Colonic mucosa (tissue), 4 donors: ENCODE measurements at places on chromosomes 16 and 17. TPM values are rescaled to one million over a fixed set of nuclear protein-coding genes. Genes with fewer than 3 reads are reported as not detected.

DNA sequence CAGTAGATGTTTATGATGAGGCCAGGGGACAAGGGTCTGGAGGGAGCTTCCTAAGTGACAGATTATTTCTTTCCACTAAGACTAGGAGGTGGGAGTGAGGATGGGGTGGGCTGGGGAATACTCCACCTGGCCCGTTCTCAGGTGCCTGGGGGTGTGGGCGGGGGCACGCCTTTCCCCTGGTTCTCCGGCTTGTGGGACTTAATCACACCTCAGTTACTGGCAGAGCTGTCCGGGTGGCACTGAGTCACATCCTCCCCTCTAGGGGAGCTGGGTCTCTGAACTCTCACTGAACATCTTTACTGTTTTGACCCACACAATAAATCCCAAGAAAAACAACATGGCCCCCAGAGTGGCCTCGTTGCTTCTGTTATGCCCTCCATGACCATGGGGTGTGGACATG lies 332.8 kb downstream of the MAF start:
- H3K27me3 ChIP-seq, result no peaks in the 10 kb centered on the region
- no peaks in the 10 kb centered on the region for H3K4me1 ChIP-seq
- no peak overlapping the region for H3K27ac ChIP-seq
- DNase-seq, result no peak
- no peaks in the 10 kb centered on the region for H3K36me3 ChIP-seq

DNA sequence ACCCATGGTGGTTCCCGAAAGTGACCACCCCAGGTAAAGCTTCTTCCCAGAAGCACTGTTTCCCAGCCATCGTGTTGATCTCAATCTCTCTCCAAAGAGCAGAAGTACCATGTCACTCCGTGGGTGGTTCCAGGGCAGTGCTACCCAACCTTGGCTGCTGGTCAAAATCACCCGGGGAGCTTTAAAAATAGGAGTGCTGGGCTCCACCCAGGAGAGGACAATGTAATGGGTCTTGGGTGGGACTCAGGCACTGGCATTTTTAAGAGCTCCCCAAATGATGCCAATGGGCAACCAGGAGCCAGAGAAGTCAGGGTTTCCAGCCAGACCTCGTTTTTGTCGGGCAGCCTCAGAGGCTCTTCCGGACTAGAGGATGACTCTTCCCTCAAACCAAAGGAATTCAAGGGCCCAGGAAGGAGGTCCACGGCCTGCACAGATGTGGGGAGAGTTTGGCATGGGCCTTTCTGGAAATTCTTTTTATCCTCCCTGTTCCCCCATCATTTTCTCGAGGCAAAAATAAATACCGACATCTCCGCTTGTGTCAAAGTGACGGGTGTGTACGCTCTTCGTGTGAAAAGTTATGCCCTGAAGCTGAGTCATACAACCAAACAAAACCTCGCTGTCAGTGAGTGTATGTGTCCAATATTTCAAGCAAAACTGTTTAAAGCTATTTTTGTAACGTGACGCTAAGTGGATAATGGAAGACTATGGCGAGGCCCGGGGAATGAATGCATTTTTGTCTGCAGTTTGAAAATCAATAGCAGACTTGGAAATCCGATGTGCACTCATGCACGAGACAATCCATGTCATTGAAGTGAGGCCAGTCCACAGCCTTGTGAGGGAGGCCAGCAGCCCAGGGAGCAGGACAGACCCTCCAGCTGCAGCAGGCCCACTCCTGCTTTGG lies 364.1 kb downstream of the FOXL1 start:
- H3K27ac ChIP-seq, result no peak overlapping the region
- no peak overlapping the region for H3K4me3 ChIP-seq
- no peaks in the 10 kb centered on the region for H3K27me3 ChIP-seq
- H3K36me3 ChIP-seq, result no peaks in the 10 kb centered on the region
- no peaks in the 10 kb centered on the region for H3K4me1 ChIP-seq

DNA sequence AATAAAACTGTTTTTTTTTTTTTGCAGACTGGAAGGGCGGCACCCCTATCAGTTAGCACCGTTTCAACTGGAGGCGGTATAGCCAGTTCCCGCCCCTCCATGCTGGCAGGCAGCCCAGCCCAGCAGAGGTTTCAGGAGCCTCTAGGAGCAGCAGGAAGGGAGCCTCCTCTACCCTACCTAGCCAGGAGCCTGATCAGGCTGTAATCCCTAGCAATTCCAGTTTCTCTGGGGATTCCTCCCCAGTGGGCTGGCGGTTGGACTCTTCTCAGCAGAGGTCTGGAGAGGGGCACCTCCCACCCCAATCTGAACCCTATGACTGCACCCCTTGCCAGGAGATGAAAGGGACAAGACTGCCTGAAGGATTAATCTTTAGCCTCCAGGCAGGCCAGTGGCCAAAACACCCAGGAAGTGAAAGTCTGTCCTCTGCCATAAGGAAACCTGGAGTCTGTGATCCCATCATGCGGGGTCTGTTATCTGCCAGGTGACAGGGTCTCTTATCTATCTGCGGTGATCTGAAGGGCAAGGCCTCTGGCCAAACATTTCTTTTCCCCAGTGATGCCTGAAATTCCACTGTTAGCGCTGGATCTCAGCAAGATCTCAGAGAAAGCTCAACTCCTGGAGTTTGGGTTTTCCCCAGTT lies 4.9 kb upstream of the CDH1 start:
- no peaks in the 10 kb centered on the region for H3K4me1 ChIP-seq
- DNase-seq, result peak; percentile 95
- H3K27me3 ChIP-seq, result peaks cover 6% of the 10 kb centered on the region

DNA sequence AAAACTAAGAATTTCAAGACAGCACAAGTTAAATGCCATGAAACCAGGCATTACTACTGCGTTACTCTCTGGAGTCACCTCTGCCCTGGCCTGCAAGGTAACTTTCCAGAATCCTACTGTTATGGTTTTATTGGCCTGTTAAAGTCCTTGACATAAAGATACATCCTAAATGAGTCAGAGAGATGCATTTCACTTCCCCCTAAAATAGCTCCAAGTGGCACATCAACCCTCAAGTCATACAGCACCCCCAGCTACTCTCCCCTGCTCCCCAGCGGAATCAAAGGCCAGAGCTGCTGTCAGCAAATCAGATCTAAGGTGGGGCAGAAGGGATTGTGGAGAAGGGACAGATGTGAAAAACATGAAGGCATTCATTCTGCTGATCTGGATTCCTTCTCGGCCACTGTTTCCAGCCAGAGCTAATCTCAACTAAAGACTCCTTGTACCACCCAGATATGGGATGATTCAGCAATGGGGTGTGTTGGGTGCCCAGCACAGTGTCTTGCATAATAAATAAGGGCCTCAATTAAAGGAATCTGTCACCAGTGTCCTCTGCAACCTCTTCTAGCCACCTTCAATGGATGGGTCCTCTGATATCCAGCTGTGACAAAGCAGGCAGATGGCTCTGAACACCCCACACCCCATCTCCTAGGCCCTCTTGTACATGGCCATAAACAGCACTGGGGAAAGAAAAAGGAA lies 8.5 kb upstream of the CCL1 start:
- no peaks in the 10 kb centered on the region for H3K27me3 ChIP-seq
- no peak overlapping the region for H3K27ac ChIP-seq

GRCh38 chr16:81861915-81862314 lies 82.8 kb downstream of the PLCG2 start:
- DNase-seq, result no peak
- H3K27ac ChIP-seq, result no peak overlapping the region
- no peaks in the 10 kb centered on the region for H3K27me3 ChIP-seq
- no peak overlapping the region for H3K4me3 ChIP-seq
- H3K36me3 ChIP-seq, result no peaks in the 10 kb centered on the region
- no peaks in the 10 kb centered on the region for H3K4me1 ChIP-seq

- DNase-seq, result peak; percentile 72
- peak within 1 kb of the TSS; percentile 91 for H3K4me3 ChIP-seq
- H3K27me3 ChIP-seq, result no peaks in the 10 kb centered on the region
- peaks cover 6% of the 10 kb centered on the region for H3K4me1 ChIP-seq
- H3K36me3 ChIP-seq, result peaks cover 4% of the 10 kb centered on the region
- H3K27ac ChIP-seq, result peak within 1 kb of the TSS; percentile 34
Observed at GRCh38 chr17:80991645-80992076, at the start of gene CHMP6. CHMP6 (plus strand) TSS chr17:80991841; CDS start chr17:80991919, 78 bp downstream.

- DNase-seq, result no peak
- H3K27me3 ChIP-seq, result no peaks in the 10 kb centered on the region
- H3K4me3 ChIP-seq, result no peak overlapping the region
- H3K4me1 ChIP-seq, result peaks cover 7% of the 10 kb centered on the region
- no peaks in the 10 kb centered on the region for H3K36me3 ChIP-seq
Observed at GRCh38 chr16:84753412-84754326, 53.9 kb downstream of the USP10 start.

DNA sequence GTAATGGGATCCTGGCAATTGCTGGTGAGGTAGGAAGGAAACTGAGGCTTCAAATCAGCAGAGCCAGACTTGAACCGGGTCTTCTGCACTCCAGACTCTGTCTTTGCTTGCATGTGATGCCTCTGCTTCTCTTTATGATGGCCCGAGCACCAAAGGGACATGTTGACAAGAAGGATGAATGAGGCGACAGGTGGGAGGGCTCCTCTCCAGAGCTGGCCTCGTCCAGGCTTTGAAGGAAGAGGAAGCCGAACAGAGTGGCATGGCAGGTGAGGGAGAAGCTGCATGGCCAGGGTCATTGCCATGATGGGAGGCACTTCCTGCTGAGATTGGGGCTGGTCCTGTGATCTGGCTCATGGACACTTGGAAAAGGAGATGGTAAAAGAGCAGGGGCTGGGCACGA lies 40.8 kb downstream of the AKAP1 start:
- no peaks in the 10 kb centered on the region for H3K27me3 ChIP-seq
- no peak overlapping the region for H3K27ac ChIP-seq
- H3K36me3 ChIP-seq, result peaks cover 4% of the 10 kb centered on the region
- H3K4me3 ChIP-seq, result no peak overlapping the region
- H3K4me1 ChIP-seq, result no peaks in the 10 kb centered on the region
- DNase-seq, result no peak

- DNase-seq, result no peak
- H3K27ac ChIP-seq, result peak overlapping the region; percentile 20
- peaks cover 12% of the 10 kb centered on the region for H3K4me1 ChIP-seq
- no peak overlapping the region for H3K4me3 ChIP-seq
- no peaks in the 10 kb centered on the region for H3K36me3 ChIP-seq
- no peaks in the 10 kb centered on the region for H3K27me3 ChIP-seq
Observed at GRCh38 chr16:50696126-50696525, 2.7 kb downstream of the NOD2 start.

- H3K4me3 ChIP-seq, result no peak overlapping the region
- no peak overlapping the region for H3K27ac ChIP-seq
- no peaks in the 10 kb centered on the region for H3K4me1 ChIP-seq
- H3K27me3 ChIP-seq, result no peaks in the 10 kb centered on the region
Observed at GRCh38 chr17:13562271-13562800, 39.4 kb downstream of the HS3ST3A1 start.

- H3K36me3 ChIP-seq, result no peaks in the 10 kb centered on the region
- no peaks in the 10 kb centered on the region for H3K27me3 ChIP-seq
- H3K4me3 ChIP-seq, result no peak within 1 kb of the TSS
- DNase-seq, result no peak
- no peaks in the 10 kb centered on the region for H3K4me1 ChIP-seq
Observed at GRCh38 chr16:66918803-66919568, at the start of gene CDH16. CDH16 (minus strand) TSS chr16:66918885; CDS start chr16:66918065, 820 bp downstream.

GRCh38 chr16:66515596-66516508 lies 34.1 kb downstream of the TK2 start:
- no peaks in the 10 kb centered on the region for H3K27me3 ChIP-seq
- peak overlapping the region; percentile 97 for H3K27ac ChIP-seq
- no peaks in the 10 kb centered on the region for H3K36me3 ChIP-seq

- H3K4me1 ChIP-seq, result no peaks in the 10 kb centered on the region
- no peaks in the 10 kb centered on the region for H3K27me3 ChIP-seq
- no peak overlapping the region for H3K4me3 ChIP-seq
- no peaks in the 10 kb centered on the region for H3K36me3 ChIP-seq
Observed at GRCh38 chr16:13950821-13951547, 31.0 kb downstream of the ERCC4 start.

MGRN1 gene
- 79.3 TPM for total RNA-seq

CDH16 gene
- 0.72 TPM for total RNA-seq

CDYL2 gene
- 4.8 TPM for total RNA-seq

EXOC3L1 gene
- total RNA-seq, result 2.3 TPM

SLC12A3 gene
- total RNA-seq, result not detected

TBC1D3C gene
- total RNA-seq, result not detected

RRN3 gene
- total RNA-seq, result 28.6 TPM

KRT23 gene
- 1.2 TPM for total RNA-seq

NXN gene
- 2.6 TPM for total RNA-seq

GIT1 gene
- total RNA-seq, result 32.8 TPM

G6PC3 gene
- 28.3 TPM for total RNA-seq

POLG2 gene
- 10.5 TPM for total RNA-seq

KRT20 gene
- 1,610 TPM for total RNA-seq

ALOXE3 gene
- not detected for total RNA-seq

MFSD6L gene
- total RNA-seq, result 6.5 TPM

DPEP1 gene
- total RNA-seq, result 2.7 TPM

TPSD1 gene
- 0.19 TPM for total RNA-seq

GEMIN4 gene
- total RNA-seq, result 12.9 TPM
